ENCODE measurements at places on chromosomes 5 and 9.

- DNase-seq, result no peak
Observed at GRCh38 chr9:78857373-78858225, 560.7 kb downstream of the PSAT1 start.

- DNase-seq, result no peak
Observed at GRCh38 chr5:150619359-150620230, 20.9 kb upstream of the SYNPO start.

DNA sequence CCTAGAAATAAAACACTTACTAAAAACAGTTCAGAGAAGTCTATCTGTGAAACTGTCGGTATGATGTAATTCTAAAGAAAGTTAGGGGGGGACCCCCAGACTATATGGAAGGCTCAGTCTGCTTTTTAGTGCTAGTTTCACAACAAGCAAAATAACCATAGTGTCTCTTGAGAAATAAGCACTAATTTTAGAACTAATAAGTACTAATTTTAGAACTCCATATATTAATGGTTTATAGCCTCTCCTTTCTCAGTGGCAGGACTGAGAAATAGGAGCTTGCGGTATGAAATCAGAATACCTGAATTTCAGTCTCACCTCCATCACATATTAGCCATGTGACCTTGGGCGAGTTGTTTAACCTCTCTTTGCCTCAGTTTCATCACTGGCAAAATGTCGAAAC is 1.4 kb upstream of the PHF24 start:
- no peak for DNase-seq

GRCh38 chr5:45622365-45622764 is 73.8 kb downstream of the HCN1 start:
- DNase-seq, result no peak

GRCh38 chr5:87020099-87020934 is 247.4 kb upstream of the RASA1 start:
- DNase-seq, result no peak

- no peak for DNase-seq
Observed at GRCh38 chr5:61589946-61590345, 257.9 kb downstream of the ZSWIM6 start.

DNA sequence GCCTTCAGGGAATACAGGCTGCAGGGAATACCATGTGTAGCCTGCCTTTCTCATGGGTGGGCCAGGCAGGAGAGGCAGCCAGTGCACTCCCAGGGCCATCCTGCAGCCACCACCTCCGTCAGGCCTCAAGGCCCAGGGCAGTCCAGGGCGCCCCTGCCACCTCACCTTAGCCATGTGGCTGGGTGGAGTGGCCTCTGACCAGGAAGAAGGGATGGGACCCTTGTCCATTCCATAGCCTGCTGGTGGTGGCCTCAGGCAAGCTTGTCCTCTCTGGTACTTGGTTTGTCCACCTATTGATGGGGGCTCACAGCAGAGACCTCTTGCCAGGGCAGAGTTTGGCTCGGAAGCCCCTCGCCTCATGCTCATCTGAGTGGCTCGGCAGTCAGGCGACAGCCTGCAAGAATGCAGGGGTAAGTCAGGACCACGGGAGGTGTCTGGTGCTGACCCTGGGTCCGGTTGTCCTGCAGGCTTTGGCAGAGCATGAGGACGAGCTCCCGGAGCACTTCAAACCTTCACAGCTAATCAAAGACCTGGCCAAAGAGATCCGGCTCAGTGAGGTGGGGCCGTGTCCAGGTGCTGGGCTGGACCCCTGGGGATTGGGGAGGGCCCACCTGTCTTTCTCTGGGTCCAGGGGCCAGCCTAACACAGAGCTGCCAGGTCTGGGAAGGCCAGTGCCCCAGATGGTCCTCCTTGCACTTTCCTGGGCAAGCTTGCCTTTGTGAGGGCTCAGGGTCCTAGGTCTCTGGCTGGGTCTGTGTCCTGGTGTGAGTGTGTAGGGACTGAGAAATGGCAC is 82.9 kb downstream of the PHF2 start:
- DNase-seq, result no peak

DNA sequence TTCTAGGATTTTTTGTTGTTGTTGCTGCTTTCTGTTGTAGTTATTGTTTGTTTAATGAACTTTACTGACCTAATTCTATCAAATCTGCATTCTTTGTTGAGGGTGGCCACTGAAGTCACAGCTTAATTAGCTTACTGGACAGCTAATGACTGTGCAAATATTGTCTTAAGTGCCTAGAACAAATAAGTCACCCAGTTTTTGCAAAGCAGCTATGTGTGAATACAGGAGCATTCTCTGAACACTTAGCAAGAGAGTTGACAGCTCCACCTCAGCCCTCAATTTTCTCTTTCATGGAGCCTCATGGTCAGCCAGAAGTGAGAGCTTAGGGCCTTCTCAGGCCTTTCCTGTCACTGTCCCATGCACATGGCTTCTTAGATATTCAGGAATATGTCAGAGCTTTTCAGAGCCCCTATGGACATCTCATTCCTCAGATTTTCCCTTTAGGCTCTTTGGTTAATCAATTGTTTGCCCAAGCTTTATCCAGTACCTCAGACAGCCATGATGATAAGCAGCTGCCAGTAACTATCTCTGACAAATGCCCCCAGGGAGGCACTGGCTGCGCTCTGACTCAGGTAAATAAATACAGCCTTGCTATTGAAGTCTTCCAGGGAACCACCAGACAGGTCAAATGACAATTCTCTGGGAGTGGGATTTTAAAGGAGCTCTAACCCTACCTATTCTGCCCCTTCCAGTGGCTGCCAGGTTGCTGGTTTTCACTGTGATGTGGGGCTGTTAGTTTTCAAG is 241.4 kb upstream of the IL12B start:
- DNase-seq, result no peak

- no peak for DNase-seq
Observed at GRCh38 chr9:136119061-136119882, 597 bp upstream of the TMEM250 start.

GRCh38 chr5:2739360-2740050 is 12.0 kb downstream of the IRX2 start:
- DNase-seq, result no peak

DNA sequence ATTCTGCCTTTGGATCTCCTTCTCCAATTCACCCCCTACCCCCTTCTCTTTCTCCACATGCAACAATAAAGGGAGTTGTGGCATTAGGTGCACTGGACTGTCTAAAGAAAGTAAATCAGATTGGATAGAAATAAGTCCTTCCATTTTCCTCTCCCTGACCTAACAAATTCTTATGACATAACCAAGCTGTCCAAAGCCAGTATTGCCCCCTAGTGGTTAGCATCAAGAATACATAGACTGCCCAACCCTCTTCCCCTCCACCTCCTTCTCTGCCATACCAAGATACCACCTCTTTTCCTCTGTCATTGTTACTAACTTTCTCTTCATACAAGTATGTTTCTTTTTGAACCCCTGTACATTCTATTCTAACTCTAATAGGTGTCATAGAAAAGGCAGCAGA is 45.7 kb downstream of the PPARGC1B start:
- DNase-seq, result no peak

- no peak for DNase-seq
Observed at GRCh38 chr5:150626853-150627276, 13.6 kb upstream of the SYNPO start.

GRCh38 chr9:101271102-101271501 is 113.7 kb downstream of the BAAT start:
- DNase-seq, result no peak

GRCh38 chr5:167802755-167803431 is 488.6 kb upstream of the WWC1 start:
- no peak for DNase-seq

Data from stimulated activated CD8-positive, alpha-beta memory T cell treated with anti-CD3 and anti-CD28 coated beads, Interleukin-4, amount 100 ng/mL, for 4 hours (primary cell).